ENCODE measurements at places on chromosomes 7 and 10.

DNA sequence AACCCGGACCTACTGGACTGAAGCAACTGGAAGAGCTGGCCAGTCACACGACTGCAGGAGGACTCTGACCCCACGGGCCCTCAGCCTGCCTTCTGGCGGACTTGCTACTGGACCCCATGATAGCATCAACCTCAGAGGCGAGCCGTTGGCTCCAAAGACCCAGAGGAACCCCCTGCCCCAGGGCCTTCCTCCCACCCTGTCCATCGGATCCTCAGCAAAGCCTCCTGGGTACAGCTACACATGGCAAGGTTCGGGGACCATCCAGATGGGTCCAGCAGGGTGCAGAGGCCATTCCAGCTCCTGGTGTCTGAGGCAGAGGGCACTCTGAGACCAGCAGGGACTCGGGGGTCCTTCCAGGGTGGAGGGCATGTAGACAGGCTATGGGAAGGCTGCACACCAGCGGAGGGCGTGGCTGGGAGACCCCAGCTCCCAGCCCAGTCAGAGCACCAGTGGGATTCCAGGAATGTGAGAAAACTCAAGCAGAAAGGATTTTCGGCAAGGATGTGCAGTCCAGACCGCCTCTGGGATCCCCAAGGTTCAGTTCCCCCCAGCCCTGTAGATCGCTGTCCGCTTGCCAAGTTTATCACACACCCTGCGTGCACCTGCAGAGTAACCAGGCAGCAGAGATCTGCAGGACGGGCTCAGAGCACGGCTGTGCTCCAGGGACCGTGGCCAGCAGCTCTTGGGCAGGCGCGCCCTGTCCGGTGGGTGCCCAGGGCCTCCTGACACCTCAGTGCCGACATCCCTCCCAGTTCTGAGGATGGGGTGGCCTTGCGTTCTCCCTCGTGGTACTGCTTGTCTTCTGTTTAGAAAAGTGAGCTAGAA lies 89.8 kb upstream of the PPP2R2D start:
- DNase-seq = no peak

DNA sequence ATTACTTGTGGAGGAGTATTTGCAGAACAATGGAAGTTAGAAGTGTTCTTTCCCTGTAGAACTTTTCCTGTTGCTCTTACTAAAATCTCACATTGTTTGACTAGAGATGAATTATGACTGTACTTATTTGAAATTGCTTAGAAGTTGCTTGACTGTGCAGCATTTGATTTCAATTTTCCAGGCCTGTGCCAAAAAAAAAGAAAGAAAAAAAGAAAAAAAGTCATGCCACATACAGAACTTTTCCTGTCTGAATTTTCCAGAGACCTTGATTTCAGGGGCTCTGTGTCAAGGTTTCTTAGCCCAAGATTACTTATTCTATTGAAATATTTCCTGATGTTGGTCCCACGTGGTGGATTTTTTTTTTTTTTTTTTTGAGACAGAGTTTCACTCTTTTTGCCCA lies 3.5 kb upstream of the FAM171A1 start:
- no peak for DNase-seq

DNA sequence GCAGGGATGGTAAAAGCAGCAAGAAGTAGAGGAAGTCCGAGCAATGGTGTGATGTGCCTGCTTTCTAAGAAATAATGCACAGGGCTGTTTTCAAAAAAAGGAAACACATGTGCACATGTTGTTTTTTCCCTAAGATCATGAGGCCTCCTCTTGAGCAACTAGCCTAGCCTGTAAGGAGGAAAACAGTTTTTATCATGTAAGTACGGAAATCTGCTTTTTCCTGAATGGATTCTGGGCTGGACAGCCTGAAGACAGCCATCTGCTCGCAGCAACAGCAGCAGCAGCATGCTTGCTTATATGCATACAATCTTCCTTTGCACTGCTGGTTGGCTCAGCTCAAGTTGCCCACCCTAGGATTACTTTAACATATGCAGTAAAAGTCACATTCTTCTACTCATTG lies 87.1 kb downstream of the HIBADH start:
- DNase-seq = no peak

GRCh38 chr7:90580051-90580450 lies 16.1 kb upstream of the CDK14 start:
- DNase-seq = no peak

- no peak for DNase-seq
Measured at GRCh38 chr7:155230169-155230593, 67.5 kb upstream of the INSIG1 start.

DNA sequence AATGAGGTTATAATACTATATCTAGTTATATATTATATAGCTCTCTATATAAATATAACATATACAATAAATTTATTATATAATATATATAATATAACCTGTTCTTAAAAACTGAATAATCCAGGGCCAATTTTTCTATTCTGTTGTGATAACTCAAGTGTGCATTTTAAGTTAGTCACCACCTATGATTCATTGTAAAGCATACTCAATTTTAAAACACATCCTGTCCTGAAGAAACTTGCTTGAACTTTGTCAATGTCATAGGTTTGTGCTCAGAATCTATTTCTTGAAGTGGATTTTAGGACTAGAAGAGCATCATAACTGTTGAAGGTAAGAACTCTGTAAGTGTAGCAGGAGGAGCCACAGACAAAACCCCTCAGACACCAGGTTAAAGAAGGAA lies 1209.8 kb downstream of the REEP3 start:
- no peak for DNase-seq

DNA sequence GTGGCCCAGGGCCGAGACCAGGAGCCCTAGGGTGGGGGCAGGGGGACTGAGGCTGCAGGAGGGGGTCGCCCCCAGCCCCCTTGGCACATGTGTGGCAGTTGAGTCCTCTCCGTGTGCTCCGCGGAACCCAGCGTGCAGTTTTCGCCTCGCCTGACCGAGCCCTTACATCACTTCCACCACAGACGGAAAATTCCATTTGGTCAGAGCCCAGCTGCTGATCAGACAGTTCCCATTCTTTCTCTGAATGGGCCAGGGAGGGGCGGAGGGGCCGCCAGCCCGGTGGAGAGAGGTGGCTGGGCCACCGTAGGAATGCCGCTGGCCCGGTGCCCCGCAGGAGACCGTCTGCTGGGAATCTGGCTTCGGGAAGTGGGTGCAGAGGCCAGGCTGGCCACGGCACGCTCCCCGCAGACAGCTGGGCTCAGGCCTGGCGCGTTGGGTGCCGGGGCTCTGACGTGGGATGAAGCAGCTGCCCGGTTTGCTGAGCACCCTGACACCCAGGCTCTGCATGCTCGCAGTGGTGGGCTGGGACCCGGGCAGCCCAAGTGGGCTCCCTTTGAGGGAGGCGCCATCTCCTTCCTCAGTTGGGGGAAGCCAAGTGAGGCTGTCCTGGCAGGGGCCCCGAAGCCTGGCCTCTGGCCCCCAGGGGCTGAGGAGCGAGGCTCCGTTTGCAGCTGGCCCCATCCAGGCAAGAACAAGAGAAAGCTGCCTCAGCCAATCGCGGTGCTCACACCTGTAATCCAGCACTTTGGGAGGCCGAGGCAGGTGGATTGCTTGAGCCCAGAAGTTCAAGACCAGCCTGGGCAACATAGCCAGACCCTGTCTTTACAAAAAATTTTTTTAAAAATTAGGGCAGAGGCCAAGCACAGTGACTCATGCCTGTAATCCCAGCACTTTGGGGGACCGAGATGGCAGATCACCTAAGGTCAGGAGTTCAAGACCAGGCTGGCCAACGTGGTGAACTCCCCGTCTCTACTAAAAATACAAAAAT lies 9.9 kb downstream of the TTYH3 start:
- no peak for DNase-seq

Measured in CD4-positive, alpha-beta T cell treated with Interferon alpha-2 for 1 hour (primary cell).